ENCODE measurements at places on chromosomes 4 and X.
A peak's percentile ranks its signal among the peaks of the same experiment; 100 is the strongest.

GRCh38 chr4:165627548-165627947 is 245.5 kb upstream of the TLL1 start:
- no peak overlapping the region for H3K4me3 ChIP-seq
- H3K27me3 ChIP-seq: no peaks in the 10 kb centered on the region
- no peak for DNase-seq
- no peak overlapping the region for H3K27ac ChIP-seq

DNA sequence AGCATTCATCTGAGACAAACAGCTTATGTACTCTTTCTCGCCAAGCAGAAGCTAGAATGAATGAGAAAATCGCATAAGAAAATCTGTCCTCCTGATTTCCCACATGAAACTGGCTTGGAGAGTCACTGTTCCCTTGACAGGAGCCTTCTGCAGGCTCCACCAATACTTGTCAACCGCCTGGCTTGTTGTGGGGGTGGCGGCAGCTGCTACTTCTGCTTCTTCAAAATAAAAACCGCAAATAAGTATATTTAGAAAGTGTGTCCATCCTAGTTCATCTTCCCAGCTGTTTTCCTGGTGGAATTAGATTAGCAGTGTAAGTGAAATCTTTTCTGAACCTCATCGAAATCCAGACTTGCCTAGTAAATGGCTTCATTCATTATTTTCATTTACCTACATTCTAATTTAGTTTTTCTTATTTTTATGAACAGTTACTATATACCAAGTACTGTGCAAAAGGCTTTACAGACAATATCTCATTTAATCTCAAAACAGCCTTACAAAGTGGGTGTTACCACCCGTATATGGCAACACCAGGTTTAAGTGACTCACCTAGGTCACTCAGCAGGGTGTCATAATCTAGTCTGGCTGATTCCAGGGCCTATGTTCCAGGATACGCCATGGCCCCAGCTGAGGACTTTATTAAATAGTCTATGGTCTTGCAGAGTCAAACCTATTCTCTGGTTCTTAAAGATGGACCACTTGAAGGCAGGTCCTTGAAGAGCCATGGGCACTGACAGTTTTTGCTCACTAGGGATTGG is 104.6 kb upstream of the IGFBP7 start:
- no peak overlapping the region for H3K4me3 ChIP-seq
- H3K36me3 ChIP-seq: no peaks in the 10 kb centered on the region
- H3K4me1 ChIP-seq: no peaks in the 10 kb centered on the region
- DNase-seq: no peak

DNA sequence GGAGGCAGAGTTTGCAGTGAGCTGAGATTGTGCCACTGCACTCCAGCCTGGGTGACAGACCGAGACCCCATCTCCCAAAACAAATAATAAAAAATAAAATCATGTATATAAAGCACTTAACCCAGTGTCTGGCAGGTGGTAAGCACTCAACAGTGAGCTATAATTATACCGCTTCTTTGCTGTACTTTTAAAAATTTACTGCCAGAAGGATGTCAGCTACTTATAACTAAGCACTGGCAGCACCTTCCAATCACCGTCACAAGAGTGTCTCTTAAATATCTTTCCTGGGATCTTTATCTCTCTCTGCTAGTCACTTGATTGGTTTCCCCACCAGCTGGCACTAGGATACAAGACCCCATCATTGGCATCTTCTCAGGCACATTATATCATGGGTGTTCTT is 53.9 kb upstream of the DAPP1 start:
- H3K27me3 ChIP-seq: no peaks in the 10 kb centered on the region
- no peaks in the 10 kb centered on the region for H3K36me3 ChIP-seq

DNA sequence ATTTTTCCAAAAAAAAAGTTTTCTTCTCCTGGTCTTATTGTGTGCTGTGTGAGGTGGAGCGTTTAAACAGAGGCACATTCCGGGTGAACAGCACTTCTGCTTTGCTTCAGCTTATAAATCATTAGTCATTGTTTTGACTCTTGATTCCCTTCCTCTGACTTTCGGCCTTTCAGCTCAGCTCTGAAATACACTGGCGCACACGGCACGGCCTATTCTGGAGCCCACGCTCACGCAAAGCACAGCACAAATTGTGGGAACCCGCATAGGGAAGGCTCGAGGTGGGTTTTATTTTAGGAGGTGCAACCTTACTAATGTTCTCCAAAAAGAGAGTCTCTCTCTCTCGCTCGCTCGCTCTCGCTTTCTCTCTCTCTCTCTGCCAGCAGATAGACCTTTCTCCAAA is 4.0 kb downstream of the POU3F4 start:
- DNase-seq: no peak
- peaks cover 39% of the 10 kb centered on the region for H3K27me3 ChIP-seq
- H3K27ac ChIP-seq: no peak overlapping the region
- no peak overlapping the region for H3K4me3 ChIP-seq
- no peaks in the 10 kb centered on the region for H3K36me3 ChIP-seq

DNA sequence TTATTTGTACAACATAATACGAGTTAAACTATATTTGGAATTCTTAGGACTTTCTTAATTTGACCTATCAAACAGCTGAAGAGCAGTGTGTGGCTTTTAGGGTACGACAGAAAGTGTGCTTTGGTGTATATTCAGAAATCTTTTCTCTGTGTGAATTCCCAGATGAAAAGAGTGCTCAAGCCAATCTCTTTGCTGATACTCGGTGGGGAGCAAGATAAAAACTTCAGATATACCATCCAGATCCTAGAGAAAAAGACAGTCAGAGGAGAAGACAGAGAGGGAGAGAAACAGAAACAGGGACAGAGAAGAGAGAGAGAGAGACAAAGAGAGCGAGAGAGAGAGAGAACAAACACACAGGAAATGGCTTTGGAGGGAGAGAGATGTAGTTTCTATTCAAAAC is 658.3 kb upstream of the CPEB2 start:
- no peaks in the 10 kb centered on the region for H3K36me3 ChIP-seq
- H3K27me3 ChIP-seq: no peaks in the 10 kb centered on the region
- H3K27ac ChIP-seq: no peak overlapping the region
- no peak overlapping the region for H3K4me3 ChIP-seq
- H3K4me1 ChIP-seq: peaks cover 3% of the 10 kb centered on the region
- no peak for DNase-seq

- DNase-seq: no peak
- no peaks in the 10 kb centered on the region for H3K36me3 ChIP-seq
- H3K27ac ChIP-seq: no peak overlapping the region
- no peaks in the 10 kb centered on the region for H3K4me1 ChIP-seq
- no peak overlapping the region for H3K4me3 ChIP-seq
Observed at GRCh38 chrX:44435047-44435446, 91.6 kb upstream of the EFHC2 start.

DNA sequence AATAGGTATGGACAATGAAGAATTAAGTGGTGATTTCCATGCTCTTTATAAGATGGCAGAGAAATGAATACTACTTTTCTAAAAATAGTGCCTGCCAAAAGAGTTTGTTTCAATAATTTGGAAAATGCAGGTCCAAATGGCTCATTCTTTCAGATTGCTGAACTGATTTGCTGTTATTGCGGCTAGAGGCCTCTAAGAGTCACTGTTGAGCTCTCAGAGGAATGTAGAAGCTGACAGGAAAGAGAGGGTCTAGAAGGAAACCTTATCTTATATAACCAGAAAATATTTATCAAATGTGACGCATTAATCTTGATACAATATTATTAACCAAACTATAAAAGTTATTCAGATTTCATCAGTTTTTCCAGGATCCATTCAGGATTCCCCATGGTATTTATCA is 65.7 kb upstream of the PAGE1 start:
- H3K4me1 ChIP-seq: no peaks in the 10 kb centered on the region
- no peak for DNase-seq
- no peaks in the 10 kb centered on the region for H3K36me3 ChIP-seq
- H3K4me3 ChIP-seq: no peak overlapping the region

DNA sequence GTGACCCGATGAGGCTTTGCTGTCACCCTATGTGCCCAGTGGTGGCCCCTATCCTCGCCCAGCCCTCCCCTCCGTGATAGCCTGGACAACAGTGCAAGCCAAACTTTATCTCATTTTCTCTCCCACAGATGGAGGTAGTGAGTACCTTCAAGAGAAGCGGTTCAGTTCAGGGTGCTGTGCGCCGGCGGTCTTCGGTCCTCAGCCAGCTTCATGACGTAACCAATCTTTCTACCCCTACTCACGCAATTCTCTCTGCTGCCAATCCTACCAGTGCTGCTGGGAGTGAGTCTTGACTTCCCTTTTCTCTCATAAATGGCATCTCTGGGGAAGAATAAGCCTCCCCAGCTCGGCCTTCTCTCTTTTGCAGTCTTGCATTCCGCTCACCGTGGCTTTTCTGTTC is 29.5 kb downstream of the CCNQ start:
- no peaks in the 10 kb centered on the region for H3K36me3 ChIP-seq
- no peak for DNase-seq
- no peak overlapping the region for H3K27ac ChIP-seq
- H3K4me3 ChIP-seq: no peak overlapping the region
- peaks cover 7% of the 10 kb centered on the region for H3K27me3 ChIP-seq

- H3K27me3 ChIP-seq: no peaks in the 10 kb centered on the region
- DNase-seq: no peak
Observed at GRCh38 chr4:165355900-165356300, 22.9 kb upstream of the CPE start.

DNA sequence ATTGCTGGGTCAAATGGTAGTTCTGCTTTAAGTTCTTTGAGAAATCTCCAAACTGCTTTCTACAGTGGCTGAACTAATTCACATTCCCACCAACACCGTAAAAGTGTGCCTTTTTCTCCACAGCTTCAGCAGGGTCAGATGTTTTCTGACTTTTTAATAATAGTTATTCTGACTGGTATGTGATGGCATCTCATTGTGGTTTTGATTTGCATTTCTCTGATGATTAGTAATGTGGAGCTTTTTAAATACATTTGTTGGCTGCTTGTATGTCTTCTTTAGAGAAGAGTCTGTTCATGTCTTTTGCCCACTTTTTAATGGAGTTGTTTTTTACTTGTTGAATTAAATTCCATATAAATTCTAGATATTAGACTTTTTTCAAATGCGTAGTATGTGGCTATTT is 257.5 kb upstream of the ANKRD50 start:
- no peak for DNase-seq
- H3K27ac ChIP-seq: no peak overlapping the region
- H3K36me3 ChIP-seq: no peaks in the 10 kb centered on the region
- no peaks in the 10 kb centered on the region for H3K27me3 ChIP-seq
- no peak overlapping the region for H3K4me3 ChIP-seq

DNA sequence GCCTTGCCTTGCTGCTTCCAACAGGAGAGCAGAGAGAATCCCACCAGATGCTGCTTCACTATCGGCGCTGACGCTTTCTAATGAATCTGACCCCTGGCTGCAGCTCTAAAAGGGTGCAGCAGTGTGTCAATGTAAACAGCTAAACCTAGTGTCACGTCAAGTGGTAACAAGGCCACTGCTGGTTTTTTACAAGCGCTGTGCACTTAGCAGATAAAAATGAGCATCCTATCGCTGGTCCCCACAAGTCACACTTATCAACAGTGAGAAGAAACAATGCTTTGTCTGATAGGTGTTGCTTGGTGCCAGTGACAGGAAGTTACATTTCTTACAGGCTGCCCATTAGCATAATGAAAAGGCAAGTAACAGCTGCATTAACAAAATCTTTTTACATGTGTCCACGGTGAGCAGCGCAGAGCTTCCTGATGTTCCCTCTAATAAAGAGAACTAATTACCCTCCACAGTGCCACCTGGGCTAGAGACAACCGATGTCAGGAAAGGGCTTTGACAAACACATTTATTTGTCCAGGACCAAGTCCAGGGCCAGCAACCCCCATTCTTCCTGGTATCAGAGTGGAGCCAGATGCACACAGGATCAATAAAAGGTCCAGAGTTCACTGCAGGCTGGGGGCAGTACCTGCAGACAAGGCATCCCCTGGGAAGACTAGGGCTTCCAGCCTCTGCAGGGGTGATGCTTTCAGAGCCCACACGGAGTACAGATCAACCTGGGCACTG is 176.0 kb downstream of the MGST2 start:
- H3K4me1 ChIP-seq: peaks cover 37% of the 10 kb centered on the region
- no peaks in the 10 kb centered on the region for H3K27me3 ChIP-seq
- peaks cover 3% of the 10 kb centered on the region for H3K36me3 ChIP-seq
- H3K27ac ChIP-seq: peak overlapping the region; percentile 74
- DNase-seq: peak; percentile 37

GRCh38 chr4:142129931-142130330 is 493.5 kb downstream of the IL15 start:
- no peak overlapping the region for H3K4me3 ChIP-seq
- H3K27ac ChIP-seq: peak overlapping the region; percentile 90
- DNase-seq: no peak
- peaks cover 16% of the 10 kb centered on the region for H3K4me1 ChIP-seq

DNA sequence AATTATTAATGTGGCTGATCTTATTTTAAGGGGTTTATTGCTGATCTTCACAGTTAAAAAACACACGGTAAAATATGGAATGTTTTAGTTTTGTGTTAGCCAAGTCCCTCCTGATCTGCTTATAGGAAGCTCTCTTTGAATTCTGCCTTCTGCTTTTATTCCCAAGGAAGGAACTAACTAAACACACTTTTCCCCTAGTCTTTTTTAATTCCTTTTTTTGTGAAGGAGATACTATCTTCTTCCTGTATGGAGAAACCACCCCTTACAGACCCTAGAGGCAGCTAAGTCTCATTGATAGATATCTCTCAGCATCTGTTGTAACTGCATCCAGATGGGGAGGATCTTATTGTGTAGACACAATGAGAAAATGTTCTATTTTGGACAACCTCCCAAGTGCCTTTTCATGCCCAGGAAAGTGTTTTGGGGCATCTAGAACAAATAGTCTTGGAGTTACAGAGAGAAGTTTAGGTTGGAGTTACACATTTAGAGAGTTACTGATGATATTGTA is 64.4 kb downstream of the AFF1 start:
- peaks cover 17% of the 10 kb centered on the region for H3K4me1 ChIP-seq
- no peak overlapping the region for H3K27ac ChIP-seq
- no peak for DNase-seq
- no peak overlapping the region for H3K4me3 ChIP-seq
- peaks cover 7% of the 10 kb centered on the region for H3K36me3 ChIP-seq
- H3K27me3 ChIP-seq: no peaks in the 10 kb centered on the region

DNA sequence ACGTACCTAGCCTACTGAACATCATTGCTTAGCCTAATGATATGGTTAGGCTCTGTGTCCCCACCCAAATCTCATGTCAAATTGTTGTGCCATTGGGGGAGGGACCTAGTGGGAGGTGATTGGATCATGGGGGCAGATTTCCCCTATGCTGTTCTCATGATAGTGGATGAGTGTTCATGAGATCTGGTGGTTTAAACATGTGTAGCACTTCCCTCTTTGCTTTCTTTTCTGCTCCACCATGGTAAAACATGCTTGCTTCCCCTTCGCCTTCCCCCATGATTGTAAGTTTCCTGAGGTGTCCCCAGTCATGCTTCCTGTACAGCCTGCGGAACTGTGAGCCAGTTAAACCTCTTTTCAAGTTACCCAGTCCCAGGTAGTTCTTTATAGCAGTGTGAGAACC is 102.6 kb downstream of the RAPGEF2 start:
- peaks cover 13% of the 10 kb centered on the region for H3K4me1 ChIP-seq
- peaks cover 5% of the 10 kb centered on the region for H3K36me3 ChIP-seq
- no peak overlapping the region for H3K4me3 ChIP-seq
- no peaks in the 10 kb centered on the region for H3K27me3 ChIP-seq
